ENCODE measurements at places on chromosomes 12 and 14.

DNA sequence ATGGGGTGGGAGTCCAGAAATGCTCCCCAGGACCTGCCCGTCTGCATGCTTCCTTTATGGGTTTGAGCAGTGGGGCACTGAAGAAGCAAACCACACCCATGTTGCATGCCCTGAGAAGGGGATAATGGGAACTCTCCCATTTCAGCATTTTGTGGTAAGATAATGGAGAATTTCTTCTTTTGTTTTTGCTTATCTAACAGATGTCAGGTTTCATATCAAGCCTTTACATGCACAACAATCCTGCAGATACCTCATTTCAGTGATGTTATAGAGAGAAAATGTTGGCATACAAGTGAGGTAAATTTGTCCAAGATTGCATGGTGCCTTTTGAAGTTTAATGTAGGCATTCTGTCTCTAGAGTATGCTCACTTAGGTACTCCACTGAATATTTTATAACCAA lies 177.0 kb downstream of the ALX1 start:
- no peak for DNase-seq

DNA sequence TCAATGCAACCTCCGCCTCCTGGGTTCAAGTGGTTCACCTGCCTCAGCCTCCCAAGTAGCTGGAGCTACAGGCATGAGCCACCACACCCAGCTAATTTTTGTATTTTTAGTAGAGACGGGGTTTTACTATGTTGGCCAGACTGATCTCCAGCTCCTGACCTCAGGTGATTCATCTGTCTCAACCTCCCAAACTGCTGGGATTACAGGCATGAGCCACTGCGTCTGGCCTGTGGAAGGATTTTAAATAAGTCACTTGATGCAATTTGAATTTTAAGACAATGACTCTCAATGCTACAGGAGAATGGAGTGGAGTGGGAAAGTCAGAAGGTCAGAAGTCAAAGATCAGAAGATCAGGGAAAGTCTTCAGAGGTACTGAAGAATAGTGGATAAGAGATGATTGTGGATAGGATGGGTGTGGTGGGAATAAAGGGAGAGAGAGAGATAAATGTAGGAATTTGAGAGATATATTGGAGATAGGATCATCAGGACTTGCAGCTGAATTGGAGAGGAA lies 15.4 kb downstream of the TMEM52B start:
- DNase-seq, result no peak

- DNase-seq, result peak; percentile 87
Measured at GRCh38 chr12:15629108-15629507, 160.1 kb downstream of the EPS8 start.

DNA sequence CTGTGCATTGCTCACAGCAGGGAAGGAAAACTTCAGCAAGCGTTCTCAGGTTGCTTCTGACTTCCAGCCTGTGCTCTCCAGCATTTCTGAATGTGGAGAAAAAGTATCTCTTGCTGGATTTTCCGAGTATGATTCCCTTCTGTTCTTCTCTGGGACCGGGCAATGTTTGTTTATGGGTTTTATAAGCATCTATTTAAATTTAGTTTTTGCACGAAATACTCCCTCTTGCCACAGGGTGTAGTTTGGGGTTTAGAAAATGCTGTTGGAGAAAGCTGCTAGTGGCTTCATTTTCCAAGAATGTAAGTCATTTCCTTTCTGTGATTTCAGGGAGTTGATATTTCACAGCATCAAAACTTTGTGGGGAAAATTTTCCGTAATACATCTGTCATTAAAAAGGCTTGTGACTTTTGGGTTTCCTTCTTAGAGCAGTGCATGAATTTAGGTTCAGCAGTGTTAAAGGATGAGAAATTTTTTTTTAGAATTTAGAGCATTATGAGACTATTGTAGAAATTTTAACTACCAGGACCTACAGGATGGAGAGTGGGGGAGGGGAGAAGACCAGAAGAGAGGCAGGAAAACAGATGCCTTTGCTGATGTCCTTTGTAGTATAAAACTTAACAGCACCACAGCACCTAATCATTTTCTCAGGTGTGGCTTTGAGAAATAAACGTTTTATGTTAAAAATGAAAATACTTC lies 1.5 kb downstream of the FRMD6 start:
- peak; percentile 73 for DNase-seq

- DNase-seq, result no peak
Measured at GRCh38 chr14:104392001-104392395, 187.6 kb upstream of the C14orf180 start.

DNA sequence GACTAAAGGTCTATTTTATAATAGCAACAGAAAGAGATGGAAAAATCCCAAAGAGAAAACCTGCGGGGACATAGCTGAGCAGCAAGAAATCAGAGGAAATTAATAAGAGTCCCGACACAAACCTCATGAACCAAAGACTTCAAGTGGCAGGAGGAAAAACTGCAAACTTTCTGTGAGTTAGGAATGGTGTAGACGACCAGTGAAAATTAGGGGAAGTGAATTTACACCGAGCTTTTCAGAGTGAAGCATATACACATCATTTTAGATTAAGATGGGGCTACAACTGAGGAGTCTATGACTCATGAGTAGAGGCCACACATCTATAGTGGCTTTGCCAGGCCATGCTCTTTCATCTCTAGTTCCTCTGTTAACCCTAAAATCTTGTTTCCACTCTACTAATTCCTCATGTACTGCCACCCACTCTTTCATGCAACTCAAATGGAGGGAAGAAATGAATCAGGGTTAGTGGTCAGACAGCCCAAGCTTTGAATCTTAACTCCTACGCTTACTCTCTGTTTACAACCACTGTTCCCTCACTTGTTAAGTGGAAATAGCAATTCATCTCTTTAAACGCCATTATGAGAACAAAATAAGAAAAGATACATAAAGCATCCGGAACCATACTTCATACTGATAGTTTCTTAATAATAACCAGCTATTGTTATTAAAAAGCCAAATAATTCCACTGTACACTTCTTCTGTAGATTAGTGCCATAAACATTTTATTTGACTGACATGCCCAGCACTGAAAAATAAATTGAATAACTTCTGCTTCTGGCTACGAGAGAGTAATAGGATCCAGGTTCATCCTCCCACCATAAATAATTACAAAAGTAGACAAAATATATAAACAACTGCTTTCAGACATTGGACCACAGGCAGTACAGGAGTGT lies 219.3 kb downstream of the RMST start:
- DNase-seq, result no peak

GRCh38 chr12:52818887-52819420 lies 5.0 kb upstream of the KRT4 start:
- no peak for DNase-seq

DNA sequence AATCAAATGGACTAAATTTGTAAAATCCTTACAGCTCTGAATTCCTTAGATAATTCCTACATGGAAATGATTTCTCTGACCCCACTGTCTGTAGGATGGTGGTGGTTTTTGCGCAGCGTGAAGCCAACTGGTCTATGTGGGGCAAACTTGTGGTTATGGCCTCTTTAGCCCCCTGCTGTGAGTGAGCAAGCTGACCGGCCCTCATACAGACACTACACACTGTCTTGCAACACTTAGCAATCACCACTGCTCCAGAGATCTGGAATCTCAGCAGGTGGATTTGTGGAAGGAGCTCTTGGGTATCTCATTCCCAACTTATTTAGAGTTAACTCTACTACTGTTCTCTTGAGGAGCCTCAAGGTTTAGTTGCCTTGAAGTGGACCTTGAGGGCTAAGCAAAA lies 70.2 kb downstream of the SCN8A start:
- no peak for DNase-seq

DNA sequence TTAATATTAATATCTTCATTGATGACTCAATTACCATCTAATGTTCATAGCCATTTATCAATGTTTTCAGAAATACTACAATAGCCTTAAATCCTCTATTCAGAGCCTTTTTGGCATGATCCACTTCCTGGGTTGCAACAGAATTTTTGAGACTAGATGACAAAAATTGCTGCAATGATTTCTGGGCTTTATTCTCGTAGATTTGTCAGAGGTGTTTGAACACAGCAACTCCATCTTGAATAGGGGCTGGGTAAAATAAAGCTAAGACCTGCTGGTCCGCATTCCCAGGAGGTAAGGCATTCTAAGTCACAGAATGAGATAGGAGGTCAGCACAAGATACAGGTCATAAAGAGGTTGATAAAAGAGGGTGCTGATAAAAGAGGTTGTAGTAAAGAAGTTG lies 165.8 kb upstream of the CNOT2 start:
- DNase-seq, result no peak

- no peak for DNase-seq
Measured at GRCh38 chr14:65169351-65169750, 67.0 kb upstream of the MAX start.

- no peak for DNase-seq
Measured at GRCh38 chr14:84991021-84991420, 538.9 kb upstream of the FLRT2 start.

DNA sequence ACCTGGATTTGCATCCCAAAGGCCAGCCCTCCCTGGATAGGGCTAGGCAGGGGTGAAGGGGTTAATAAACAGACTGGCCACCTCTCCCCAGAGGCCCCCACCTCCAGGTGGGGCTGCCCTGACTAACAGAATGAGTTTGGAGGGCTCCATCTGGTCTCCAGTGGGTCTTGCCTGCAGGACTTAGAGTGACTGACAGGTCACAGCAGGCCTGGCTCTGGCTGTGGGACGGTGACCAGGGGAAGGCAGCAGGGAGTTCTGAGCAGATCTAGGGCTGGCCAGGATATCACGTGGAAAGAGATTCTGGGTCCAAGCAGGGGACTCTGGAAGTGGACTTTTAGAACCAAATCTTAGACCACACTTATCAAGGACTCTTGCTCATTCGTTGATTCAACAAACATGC lies 40.9 kb upstream of the LHX5 start:
- no peak for DNase-seq

All from ACHN (cell line).